Endothelial cell (in vitro differentiated cells): ENCODE measurements at places on chromosomes 7 and 10.
A peak's percentile ranks its signal among the peaks of the same experiment; 100 is the strongest.

- no peaks in the 10 kb centered on the region for H3K36me3 ChIP-seq
- peak within 1 kb of the TSS; percentile 90 for H3K4me3 ChIP-seq
- H3K27ac ChIP-seq: no peak within 1 kb of the TSS
- H3K27me3 ChIP-seq: peaks cover 16% of the 10 kb centered on the region
Measured at GRCh38 chr10:46556515-46557318, at the start of gene GPRIN2. Gene GPRIN2, minus strand, starts transcription at chr10:46556658. Its CDS starts 5,922 bp downstream, at chr10:46550736.

- no peak overlapping the region for H3K27ac ChIP-seq
- H3K4me3 ChIP-seq: no peak overlapping the region
- DNase-seq: no peak
Measured at GRCh38 chr7:42022056-42022455, 215.0 kb downstream of the GLI3 start.

DNA sequence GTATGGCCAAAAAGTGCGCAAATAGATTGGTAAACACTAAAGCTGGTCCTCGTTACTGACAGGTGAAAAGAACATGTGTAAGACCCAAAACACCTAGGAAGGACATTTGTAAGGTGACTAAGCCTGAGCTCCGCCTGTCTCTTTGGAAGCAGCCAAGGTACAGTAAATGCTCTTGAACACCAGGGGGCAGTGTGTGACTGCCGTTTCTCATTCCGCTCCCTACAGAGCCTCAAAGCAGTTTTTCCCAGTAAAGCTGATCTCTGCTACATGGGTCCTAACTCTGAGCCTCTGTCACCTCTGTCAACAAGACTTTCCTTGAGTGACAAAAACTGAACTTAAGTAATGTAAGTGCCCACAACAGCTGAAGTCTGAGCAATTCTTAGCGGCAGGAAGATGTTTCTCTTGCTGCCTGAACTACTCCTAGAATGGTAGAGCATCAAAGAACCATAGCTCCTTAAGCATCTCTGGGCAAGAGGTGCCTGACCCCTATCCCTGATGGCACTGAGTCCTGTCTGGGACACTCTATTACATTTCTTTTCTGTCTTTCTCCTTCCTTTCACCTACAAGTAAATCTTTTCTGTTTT, 238.0 kb upstream of the INHBA start:
- no peaks in the 10 kb centered on the region for H3K36me3 ChIP-seq
- no peak overlapping the region for H3K27ac ChIP-seq
- DNase-seq: peak; percentile 65
- no peak overlapping the region for H3K4me3 ChIP-seq
- peaks cover 2% of the 10 kb centered on the region for H3K4me1 ChIP-seq

- no peaks in the 10 kb centered on the region for H3K36me3 ChIP-seq
- DNase-seq: no peak
- H3K4me1 ChIP-seq: peaks cover 5% of the 10 kb centered on the region
- peaks cover 2% of the 10 kb centered on the region for H3K27me3 ChIP-seq
- no peak overlapping the region for H3K27ac ChIP-seq
Measured at GRCh38 chr10:9097206-9097990, 1042.9 kb downstream of the GATA3 start.

DNA sequence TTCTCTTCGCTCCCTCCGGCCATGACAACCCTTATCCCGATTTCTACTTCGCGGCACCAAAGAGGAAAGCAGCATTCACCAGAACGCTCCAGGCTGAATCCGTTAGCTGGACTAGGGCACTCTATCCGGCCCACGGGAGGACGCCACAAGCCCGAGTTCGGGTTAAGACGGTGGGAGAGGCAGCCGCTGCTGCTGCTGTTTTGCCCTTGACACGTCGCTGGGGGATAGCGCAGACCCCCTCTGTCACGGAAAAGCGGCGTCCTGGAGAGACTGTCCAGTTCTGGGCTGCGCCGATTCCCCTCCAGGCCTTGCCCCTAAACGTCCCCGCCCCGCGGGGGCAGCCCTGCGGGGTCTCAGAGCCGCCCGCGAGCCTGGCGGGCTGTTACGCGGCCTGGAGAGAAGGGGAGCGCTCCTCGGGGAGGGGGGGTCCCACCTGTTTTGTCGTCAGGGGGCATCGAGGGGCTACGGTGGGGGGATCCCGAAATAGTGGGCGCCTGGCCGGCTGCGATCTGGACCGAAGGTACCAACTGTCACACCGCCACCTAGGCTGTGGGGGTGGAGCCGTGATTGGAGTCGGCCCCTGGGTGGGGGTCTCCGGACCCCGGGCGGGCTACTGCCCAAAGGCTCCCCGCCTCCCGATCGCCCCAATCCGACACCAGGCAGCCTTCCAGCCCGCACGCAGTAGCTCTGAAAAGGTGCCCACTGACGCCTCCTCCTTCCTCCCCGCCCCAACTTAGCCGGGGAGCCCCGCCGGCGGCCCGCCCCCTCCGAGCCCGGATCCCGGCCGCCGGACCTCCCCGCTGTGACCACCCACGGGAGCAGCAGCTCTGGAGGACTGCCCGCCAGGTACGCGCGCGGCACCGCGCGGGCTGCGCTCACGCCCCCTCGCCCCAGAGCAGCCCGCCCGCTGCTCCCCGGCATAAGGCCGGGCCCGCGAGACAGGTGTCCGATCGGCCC, 772 bp downstream of the SGMS1 start:
- H3K4me1 ChIP-seq: peaks cover 20% of the 10 kb centered on the region
- peak overlapping the region; percentile 39 for H3K27ac ChIP-seq
- no peaks in the 10 kb centered on the region for H3K36me3 ChIP-seq
- H3K4me3 ChIP-seq: peak overlapping the region; percentile 95

- peaks cover 5% of the 10 kb centered on the region for H3K36me3 ChIP-seq
- no peak for DNase-seq
- H3K4me1 ChIP-seq: no peaks in the 10 kb centered on the region
- H3K27ac ChIP-seq: no peak overlapping the region
- H3K27me3 ChIP-seq: peaks cover 3% of the 10 kb centered on the region
Measured at GRCh38 chr10:80110986-80111385, 21.5 kb upstream of the PLAC9 start.
